ENCODE measurements at places on chromosomes 3 and 15. TPM values are rescaled to one million over a fixed set of nuclear protein-coding genes. Genes with fewer than 3 reads are reported as not detected.

Gene BUB1B
- total RNA-seq = 11.9 TPM

Gene TMEM207
- total RNA-seq = not detected

Gene CTDSPL
- 71.4 TPM for total RNA-seq

Gene SPTBN5
- 9.4 TPM for total RNA-seq

Gene ZPLD1
- total RNA-seq = not detected

All from endothelial cell (in vitro differentiated cells).